ENCODE measurements at places on chromosomes 2 and 18.

DNA sequence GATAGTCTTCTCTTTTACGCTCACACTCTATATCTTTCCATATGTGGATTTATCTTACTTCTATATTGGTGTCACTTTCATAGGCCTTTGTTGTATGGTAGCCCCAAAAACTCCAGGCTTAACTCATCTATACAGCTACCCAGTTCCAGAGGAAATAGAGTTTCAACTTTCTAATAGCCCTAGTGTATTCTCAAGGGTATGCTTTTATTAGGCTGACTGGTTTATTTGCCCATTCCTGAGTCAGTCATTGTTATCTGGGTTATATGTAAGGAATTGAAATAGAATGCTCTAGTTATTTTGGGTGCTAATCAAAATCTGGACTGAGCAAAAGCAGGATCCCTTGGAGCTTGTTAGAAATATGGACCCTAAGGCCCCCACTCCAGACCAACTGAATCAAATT is 307.4 kb upstream of the KCNJ3 start:
- no peak for DNase-seq

- DNase-seq, result no peak
Measured at GRCh38 chr2:34899079-34899478, 1300.0 kb upstream of the FAM98A start.

GRCh38 chr18:61988100-61988499 is 95.3 kb upstream of the RNF152 start:
- DNase-seq, result no peak

DNA sequence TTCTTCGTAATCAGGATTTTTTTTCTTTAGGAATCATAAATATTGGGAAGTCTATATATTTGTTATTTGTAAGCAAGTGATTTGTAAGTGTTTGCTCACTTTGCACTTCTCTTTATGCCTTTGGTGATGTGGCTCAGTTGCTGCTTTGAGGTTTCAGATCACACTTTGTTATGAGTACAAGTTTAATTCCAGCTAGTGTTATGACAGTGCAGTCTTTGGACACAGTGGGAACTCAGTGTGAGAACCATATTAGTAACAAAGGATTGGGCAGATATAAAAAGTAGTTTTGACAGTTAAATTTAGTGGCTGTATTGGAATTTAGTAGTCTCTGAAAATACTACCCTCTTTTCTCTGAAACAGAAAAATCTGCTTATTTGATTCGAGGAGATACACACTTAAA is 67.7 kb downstream of the ABI2 start:
- DNase-seq, result no peak

DNA sequence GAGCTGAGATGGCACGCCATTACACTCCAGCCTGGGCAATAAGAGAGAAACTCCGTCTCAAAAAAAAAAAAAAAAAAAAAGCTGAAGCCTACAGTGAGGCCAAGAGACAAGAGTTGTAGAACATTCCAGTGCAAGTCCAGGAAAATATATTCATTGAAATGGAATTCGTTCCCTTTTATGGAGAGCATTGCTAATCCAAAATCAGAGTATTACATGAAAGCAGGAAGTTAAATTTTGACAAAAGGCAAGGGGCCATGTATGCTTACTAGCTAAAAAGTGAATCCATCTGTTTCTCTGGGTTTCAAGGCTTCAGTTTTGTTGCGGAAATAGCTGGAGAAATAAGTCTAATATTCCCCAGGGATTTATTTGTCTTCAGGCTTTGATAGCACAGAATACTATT is 471.7 kb downstream of the THSD7B start:
- no peak for DNase-seq

DNA sequence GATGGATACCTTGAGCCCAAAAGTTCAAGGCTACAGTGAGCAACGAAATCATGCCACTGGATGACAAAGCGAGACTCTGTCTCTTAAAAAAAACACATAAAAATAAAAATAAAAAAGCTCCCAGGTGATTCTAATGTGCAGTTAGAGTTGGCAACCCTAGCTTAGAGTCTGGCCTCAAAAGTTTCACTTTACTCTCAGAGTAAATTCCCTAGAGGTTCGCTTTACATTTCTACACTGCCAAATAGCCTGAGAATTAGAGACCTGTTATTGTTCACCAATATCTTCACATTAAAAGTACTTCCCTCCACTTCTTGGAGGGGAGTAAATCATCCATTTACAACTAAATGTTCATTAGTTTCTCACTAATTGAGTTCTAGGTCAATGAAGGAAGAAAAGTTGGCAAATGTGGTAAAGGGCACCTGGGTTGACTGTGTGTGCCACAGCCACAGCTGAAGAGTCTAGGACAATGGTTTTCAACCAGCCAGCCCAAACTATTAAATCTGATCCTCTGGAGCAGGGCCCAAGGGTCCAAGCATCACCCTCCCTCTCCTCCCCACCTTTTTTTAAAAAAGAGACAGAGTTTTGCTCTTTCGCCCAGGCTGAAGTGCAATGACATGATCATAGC is 15.2 kb upstream of the TMEM37 start:
- no peak for DNase-seq

GRCh38 chr2:240053173-240054155 is at the start of gene OR6B3:
Gene OR6B3, minus strand, starts transcription at chr2:240053521.
- DNase-seq, result no peak

GRCh38 chr2:182924306-182924705 is 57.9 kb upstream of the FRZB start:
- DNase-seq, result no peak

DNA sequence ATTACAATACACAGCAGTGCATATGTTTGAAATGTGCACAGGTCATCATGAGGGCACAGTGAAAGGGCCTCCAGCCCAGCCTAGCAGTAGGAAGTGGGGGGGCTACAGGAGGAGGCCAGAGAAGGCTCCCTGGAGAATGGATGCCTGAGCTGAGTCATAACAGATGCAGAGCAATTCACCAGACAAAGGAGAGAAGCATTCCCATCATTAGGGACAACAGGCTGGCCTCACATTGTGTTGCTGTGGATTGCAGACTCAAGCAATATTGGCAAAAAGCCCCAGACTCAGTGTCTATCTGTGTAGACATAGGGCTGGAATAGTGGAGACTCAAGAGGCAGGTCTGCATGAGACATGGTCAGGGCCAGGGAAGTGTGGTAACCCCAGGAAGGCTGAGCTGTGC is 329.9 kb downstream of the DLGAP1 start:
- DNase-seq, result no peak

GRCh38 chr2:120854014-120854620 is 118.4 kb downstream of the GLI2 start:
- DNase-seq, result no peak

- peak; percentile 88 for DNase-seq
Measured at GRCh38 chr2:26770986-26771586, 7.0 kb downstream of the SLC35F6 start.

- DNase-seq, result no peak
Measured at GRCh38 chr2:166944909-166945308, 56.6 kb downstream of the XIRP2 start.

DNA sequence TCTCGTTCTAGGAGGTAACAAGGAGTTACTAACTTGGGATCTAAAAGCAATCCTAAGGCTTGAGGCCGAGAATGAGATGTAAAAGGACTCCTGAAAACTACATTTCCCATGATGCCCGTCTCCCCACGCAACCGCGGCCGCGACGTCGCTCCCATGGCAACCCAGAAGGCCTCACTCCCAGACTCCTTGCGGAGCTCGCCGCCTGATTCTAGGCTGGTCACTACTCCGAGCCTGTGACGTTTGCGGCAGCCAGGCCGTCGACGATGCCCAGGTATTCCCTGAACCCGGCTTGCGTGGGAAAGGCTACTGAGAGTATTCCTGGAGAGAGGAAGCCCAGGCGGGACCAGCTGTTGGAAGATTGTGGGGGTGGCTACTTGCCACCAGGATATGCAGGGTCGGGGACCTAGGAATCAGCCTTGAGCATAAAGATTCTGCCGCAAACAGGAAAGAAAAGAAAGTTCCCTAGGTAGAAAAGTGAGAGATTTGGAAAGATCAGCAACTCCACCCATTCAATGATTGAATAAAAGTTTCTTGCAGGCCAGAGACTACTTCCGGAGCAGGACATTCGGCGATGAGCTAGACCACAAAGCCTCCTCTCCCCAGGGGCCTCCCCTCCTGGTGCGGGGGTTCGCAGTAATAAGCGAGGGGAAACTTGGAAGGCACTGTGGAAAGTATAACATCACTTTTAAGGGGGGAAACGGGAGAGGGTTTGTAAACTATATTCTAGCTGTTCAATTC is at the start of gene DYNC2LI1:
Gene DYNC2LI1 (plus strand): TSS at position 164 of the 738 bp plus-strand sequence. CDS start 100 bp downstream, at position 264.
- peak; percentile 91 for DNase-seq

- no peak for DNase-seq
Measured at GRCh38 chr2:228767196-228767595, 503.9 kb downstream of the PID1 start.

DNA sequence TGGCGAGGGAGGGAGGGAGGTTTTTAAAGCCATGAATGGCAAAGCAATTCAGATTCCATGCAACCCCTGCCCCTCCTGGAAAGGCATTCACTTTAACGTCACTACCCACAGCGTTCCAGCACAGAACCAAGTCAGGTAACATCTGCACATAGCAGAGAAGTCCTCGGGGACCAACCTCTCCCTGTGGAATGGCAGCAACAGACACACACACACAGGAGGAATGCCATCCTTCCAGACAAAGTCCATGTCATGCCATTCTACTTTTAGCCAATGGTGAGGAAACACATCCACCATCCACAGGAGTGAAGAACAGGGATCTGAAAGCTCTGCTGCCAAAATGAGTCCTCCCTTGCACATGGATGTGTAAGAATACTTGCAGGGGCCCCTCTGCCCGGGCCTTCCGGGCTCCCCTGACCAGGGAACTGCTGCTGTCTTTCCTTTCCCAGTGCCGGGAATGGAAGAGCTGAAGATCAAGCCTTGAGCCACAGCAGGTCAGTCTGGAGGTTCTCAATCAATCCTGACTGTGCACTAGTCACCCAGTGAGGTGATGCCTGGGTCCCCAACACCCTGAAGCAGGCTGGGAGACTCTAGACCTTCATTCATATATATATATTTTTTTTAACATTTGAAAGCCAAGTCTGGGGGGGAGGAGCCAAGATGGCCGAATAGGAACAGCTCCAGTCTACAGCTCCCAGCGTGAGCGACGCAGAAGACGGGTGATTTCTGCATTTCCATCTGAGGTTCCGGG is 63.7 kb downstream of the UXS1 start:
- DNase-seq, result no peak

- DNase-seq, result no peak
Measured at GRCh38 chr2:33484042-33484621, 7.7 kb downstream of the RASGRP3 start.

GRCh38 chr2:241139531-241140444 is 9.5 kb downstream of the PASK start:
- no peak for DNase-seq

DNA sequence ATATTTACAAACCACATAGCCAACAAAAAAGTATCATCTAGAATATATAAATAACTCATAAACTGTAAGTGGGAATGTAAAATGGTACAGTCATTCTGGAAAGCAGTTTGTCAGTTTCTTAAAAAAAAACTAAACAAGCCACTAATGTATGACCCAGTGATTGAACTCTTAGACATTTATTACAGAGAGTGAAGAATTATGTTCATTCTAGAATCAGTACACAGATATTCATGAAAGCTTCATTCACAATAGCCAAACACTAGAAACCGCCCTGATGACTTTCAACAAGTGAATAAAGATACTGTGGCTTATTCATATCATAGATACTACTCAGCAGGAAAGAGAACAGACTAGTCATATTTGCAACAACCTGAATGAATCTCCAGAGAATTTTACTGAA is 1541.5 kb downstream of the LRP1B start:
- DNase-seq, result no peak

DNA sequence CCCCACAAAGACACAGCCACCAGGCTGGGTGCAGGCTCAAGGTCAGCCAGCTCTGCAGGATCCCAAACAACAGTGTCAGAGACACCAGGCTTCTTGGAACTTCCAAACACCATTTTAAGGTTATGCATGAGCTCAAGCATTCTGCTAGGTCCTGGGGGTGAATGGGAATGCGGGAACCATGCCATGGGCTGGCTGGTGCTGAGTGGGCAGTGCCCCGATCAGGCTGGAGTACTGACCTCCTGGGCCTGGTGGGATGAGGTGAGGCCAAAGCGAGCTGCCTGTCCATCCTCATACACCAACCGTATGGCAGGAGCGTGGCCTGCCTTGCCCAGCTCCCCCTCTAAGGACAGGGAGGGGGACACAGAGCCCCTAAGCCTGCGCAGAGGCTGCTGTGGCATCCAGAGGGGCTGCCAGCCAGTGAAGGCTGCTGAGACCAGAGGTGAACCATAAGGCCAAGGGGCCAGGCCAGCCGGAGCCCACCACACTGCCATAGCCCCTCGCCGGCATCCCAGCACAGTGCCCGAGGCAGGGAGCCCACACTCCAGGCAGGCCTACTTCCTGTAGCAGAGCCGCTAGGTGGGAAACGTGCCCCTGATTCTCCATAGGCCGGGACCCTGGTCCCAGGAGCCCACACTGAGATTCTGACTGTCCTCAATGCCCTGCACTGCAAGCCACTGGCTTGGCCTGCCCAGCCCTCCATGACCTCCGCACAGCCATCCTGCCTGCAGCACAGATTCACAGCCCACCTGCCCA is 135.0 kb downstream of the HDAC4 start:
- peak; percentile 54 for DNase-seq

- DNase-seq, result no peak
Measured at GRCh38 chr18:24200494-24201290, 61.8 kb downstream of the CABYR start.

- DNase-seq, result no peak
Measured at GRCh38 chr18:1090758-1091157, 186.1 kb downstream of the ADCYAP1 start.

DNA sequence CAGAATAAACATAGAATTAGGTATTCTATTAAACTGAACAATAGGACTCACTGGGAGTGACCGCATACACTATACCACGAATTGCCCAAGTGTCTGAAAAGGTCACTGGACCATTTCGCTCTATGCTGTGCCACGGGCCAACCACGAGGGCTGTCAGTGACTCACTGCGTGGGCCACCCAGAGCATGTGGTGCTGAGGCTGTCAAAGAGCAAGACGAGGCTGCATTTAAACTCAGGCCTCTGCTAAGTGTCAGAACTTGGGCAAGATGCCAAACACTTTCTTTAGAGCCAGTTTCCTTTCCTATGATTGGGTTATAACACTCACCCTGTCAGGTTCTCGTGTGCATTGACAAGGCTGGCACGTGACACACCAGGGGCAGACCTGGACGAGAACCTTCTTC is 97.5 kb downstream of the SH3YL1 start:
- DNase-seq, result no peak

GRCh38 chr2:176164201-176164600 is 7.1 kb downstream of the HOXD3 start:
- DNase-seq, result no peak

- no peak for DNase-seq
Measured at GRCh38 chr2:118974103-118974993, 32.4 kb downstream of the MARCO start.

DNA sequence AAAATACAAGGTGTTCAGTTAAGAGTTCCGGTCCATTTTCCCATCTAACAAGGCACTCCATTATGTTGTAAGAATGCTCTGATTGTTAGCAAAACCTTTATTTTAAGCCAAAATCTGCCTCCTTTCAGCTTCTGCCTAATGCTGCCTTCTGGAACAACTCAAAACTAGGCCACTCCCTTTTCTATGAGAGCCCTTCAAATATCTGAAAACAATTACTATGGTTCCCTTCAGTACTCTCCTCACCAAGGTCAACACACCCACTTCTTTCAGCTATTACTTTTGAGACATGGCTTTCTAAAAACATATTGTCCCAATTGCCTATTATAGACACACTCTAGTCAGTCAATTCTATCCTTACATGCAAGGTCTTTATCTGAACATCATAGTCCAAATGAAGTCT is 429.4 kb downstream of the ERBB4 start:
- no peak for DNase-seq

- DNase-seq, result no peak
Measured at GRCh38 chr2:239190361-239190760, 210.5 kb downstream of the HDAC4 start.
